ENCODE measurements at places on chromosomes 7 and 10.

GRCh38 chr10:114221235-114221634, 17.8 kb upstream of the VWA2 start:
- no peak for DNase-seq

DNA sequence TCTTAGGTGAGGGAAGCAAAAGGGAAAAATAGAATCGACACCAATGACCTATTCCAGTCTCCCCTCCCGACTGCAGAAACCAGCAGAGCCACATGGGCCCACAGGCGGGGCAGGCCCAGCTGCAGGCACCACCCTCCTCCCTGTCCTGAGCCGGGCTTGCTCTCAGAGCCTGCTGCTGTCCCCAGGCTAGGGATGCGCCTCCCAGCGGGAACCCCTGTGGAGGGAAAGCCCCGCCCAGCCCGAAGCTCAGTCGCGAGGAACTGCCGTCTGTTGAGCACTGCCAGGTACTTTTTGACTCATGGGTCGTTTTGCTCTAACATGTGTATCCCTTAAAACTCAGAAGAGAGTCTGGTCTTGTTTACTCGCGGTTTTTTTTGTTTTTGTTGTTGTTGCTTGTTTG, 124.5 kb upstream of the RET start:
- DNase-seq, result peak; percentile 2

GRCh38 chr10:21363731-21364104, 161.8 kb downstream of the SKIDA1 start:
- no peak for DNase-seq

DNA sequence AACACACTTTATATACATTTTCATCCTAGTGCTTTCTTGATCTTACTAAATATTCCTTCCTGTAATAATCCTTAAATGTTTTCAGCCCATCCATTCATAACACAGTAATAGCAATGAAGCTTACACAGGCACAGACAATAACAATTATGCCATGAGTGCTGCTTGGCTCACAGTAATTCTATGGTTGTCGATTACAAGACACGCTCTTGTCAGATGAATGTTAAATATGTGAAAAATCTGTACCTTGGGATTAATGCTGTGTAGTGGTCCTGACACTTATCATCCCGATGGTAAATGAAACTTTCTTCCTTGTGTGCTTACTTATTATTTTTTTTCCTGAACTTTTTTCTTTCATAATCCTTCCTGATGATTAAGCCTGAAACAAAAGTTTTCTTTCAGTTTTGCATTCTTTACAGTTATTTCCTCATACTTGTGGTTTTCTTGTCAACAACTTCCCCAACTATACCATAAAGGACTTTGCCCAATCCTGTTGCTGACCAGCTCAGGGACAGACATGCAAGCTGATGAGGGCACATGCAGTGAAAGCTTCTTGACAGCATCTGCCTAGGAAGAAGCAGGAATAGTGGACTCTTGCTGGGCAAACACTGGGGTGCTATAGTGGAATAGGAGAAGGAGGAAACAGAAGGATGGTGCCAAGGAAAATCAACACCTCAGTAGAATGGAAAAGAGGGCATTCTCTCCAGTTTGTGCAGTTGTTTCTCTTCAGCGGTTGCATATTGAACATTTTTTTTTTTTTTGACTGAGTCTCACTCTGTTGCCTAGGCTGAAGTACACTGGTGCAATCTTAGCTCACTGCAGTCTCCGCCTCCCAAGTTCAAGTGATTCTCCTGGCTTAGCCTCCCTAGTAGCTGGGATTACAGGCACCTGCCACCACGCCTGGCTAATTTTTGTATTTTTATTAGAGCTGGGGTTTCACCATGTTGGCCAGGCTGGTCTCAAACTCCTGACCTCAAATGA, 6.7 kb upstream of the MGAM2 start:
- peak; percentile 66 for DNase-seq
